ENCODE measurements at places on chromosomes 5 and 9.
A peak's percentile ranks its signal among the peaks of the same experiment; 100 is the strongest.

DNA sequence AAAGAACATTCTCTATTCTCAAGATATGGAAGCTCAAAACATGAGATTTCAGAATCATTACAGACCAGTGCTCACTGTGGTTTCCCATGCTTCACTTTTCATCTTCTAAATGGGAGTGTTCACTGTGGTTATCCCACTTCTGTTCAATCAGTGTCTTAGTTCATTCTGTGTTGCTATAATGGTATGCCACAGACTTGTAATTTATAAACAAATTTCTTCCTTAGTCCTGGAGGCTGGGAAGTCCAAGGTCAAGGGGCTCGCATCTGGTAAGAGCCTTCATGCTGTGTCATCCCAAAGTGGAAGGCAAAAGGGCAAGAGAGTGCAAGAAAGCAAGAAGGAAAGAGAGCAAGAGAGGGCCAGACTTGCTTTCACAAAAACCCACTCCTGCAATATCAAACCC is 146.3 kb downstream of the TTC39B start:
- DNase-seq = no peak

GRCh38 chr9:20835377-20836286 is 151.6 kb downstream of the FOCAD start:
- no peak for DNase-seq

- no peak for DNase-seq
Measured at GRCh38 chr5:139460455-139460854, 2.1 kb downstream of the ECSCR start.

- DNase-seq = no peak
Measured at GRCh38 chr5:163385271-163385670, 52.1 kb upstream of the CCNG1 start.

- DNase-seq = peak; percentile 35
Measured at GRCh38 chr9:105127863-105128220, 116.6 kb upstream of the SLC44A1 start.

GRCh38 chr5:50715001-50715400 is 48.6 kb downstream of the PARP8 start:
- no peak for DNase-seq

DNA sequence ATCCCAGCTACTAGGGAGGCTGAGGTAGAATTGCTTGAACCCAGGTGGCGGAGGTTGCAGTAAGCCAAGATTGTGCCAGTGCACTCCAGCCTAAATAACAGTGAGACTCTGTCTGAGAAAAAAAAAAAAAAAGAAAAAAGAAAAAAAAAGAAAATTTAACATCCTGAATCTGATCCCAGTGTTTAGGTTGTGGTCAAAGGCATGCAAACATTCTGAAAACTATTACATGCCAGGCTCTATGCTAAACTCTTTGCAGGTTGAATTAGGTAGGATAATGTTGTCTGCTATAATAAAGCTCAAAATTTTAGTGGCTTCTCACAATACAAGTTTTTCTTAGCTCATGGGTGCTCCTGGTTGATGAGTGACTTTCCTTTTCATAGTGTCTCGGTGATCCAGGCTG is 367.4 kb downstream of the PSAT1 start:
- no peak for DNase-seq

- DNase-seq = no peak
Measured at GRCh38 chr9:113164536-113165300, 13.9 kb downstream of the SLC31A2 start.

- no peak for DNase-seq
Measured at GRCh38 chr5:121053055-121053985, 589.2 kb downstream of the PRR16 start.

- DNase-seq = no peak
Measured at GRCh38 chr5:116908537-116908936, 333.9 kb upstream of the SEMA6A start.

DNA sequence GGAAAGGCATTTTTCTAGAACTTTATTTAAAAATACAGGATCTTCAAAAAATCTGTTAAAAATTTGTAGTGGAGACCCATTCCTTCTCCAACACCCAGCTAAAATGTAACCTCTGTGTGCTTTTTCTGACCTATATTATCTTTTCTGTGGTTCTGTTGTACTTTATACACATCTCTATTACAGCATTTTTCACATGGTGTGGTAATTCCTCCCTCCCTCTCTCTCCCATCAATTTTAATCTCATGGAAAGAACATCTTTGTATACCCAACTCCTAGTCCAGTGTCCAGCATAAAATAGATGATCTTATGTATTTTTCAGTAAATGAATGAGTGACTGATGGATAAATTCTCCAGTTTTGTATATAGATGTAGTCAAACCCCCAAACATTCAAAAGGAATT is 183.4 kb upstream of the KLF9 start:
- no peak for DNase-seq

DNA sequence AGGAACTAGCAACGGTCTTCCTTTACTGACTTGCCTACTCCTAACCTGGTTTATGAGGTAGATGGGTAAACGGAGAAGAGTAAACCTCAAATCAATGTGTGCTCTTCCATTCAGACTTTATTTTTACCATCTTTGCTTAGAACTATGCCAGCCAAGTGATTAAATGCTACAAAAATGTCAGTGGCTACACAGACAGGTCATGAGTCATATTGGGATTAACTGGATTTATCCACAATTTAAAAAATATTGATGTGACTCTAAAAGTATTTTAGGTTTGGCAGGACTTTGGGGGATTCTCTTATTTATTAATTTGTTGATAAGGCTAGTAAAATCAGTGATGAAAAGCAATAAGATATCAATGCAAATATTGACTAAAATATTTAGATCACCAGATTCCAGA is 275.0 kb downstream of the PLK2 start:
- no peak for DNase-seq

DNA sequence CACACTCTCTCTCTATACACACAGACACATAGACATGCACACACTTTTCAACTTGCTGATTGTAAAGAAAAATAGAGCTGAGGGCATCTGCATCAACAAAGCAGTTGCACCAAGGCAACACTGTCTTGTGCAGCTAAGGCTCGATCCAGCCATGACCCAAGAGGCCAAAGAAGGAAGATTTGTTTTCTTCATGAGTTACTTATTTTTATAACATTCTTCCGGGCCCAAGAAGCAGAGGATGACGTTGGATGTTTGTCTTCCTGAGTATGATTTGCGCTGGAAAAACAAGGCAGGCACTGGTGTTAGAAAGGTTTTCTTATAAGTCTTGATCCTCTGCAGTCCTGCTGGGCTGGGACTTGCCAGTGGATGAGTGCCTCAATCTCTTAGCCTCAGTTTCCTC is 344.1 kb downstream of the ADAMTS6 start:
- no peak for DNase-seq

DNA sequence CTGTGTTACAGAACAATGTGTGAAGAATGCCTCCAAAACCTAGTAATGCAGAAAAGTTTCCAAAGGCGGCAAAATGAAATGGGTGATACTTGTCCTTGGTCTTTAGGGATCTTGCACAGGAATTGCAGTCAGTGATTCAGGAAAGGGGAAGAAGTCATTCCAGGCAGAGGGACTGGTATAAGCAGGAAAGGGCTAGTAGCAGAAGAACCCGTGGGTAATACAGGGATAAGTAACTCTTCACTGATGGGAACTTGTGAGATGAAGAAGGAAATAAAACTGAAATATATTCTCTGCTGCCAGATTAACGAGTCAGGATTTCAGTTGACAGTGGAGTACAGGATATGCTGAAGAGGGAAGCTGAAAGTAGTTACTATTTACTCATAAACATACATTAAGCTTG is 1.2 kb downstream of the SRFBP1 start:
- DNase-seq = no peak

- no peak for DNase-seq
Measured at GRCh38 chr9:16100537-16101091, 547.8 kb downstream of the CCDC171 start.

DNA sequence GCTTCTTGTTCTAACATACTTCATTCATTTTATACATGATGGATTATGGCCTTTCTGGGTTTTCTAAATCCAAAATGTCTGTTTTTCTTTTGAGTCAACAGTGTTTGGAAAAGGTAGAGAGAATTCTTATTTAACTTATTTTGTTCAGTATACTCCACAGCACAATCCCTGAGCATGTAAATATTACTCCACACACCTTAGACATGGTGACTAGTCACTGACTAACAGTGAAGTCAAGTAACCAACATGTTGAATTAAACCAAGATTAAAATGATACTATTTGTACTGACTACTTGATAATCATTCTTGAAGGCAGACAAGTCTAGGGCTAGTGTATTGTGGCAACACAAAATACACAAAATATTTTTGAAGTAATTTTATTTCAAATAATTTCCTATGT is 55.0 kb downstream of the HAPLN1 start:
- no peak for DNase-seq

DNA sequence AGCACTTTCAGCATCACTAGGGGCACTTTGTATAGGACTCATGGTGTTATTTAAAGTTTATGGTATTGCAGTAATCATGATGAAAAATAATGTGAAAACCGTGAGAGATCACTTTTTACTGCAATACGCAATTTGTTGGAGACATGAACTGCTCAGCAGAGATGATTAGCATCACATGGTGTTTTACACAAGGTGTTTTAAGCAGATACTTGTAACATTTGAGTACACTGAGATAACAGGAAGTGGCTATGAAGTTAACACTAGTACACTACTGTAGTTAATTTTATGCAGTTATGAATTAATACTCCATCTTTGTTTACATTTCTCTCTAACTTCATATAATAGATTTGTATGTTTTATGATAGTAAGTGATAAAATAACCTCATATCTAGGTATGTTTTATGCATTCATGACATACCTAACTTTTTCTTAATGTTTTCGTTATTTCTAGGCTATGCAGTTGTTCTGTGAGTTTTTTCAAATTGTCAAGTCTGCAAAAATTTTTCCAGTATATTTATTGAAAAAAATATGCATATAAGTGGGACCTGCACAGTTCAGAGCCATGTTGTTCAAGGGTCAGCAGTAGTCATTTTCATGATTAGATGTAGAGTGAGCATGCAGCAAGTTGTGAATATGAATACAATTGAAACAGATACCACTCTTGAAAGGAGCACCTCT is 13.0 kb downstream of the SUB1 start:
- no peak for DNase-seq

GRCh38 chr9:92980085-92980745 is 32.9 kb downstream of the FGD3 start:
- DNase-seq = no peak

DNA sequence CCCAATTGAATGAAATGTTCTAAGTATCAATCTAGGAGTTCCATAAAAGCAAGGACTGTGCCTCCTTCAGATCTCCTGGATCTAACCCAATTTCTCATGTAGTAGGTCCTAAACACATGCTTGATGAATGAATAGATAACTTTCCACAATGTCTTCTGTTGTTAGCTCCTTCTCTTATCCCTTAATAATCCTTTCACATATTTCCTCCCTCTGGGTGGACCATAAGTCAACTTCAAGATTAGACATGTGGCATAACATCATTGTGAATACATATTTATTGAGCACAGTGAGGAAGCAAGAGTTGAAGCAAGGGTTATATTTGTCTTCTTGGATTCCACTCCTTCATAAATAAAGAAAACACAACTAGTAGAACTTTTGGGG is 108.6 kb upstream of the EGFLAM start:
- DNase-seq = no peak

- no peak for DNase-seq
Measured at GRCh38 chr9:86424251-86424891, 70.2 kb upstream of the TUT7 start.

DNA sequence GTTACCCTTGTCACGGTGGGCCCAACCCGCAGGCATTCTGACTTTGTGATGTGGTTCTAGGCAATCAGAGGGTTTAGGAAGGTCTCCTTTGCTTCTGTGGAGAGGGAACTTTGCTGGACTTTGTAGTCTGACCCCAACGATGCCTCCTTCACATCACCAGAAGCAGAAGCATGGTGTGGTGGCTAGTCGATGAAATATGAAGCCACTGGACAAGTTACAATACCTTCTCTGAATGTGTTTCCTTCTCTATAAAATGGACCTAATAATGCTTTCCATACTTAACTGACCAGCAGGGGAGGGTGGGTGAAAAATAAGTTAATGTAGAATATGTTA is 607 bp downstream of the SPEF2 start:
- DNase-seq = no peak

- no peak for DNase-seq
Measured at GRCh38 chr9:137967280-137967953, 89.8 kb downstream of the CACNA1B start.

DNA sequence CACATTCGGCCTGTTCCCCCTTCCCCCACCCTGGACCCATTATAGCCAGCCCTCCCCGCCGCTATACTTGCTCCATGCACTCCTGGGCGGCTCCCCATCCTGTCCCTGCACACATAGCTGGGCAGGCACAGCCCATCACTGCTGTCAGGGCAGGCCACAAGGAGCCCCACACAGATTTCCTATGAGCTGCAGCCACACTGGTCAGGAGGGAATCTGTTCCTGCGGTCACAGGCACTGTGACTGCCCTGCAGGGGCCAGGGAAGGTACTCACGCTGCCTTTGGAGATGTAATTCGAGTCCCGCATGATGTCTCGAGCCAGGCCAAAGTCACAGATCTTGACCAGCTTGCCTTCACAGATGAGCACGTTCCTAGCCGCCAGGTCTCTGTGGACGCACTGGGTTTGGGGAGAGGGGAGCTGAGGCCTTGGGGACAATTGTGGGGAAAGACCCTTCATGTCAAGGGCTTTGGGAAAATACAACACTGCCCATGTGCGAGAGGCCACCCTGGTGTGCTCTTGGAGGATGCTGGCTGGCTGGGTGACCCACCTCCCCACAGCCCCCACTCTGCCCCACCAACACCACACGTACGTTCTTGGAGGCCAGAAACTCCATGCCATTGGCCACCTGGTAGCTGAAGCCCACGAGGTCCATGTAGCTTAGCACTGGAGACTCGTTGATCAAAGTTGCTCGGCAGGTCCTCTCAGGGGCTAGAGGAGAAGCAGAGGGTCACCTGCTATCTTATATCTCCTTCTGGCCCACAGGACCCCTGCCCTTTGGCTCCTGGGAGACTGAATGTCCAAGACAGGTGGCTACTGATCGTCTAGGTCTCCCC is 34.5 kb upstream of the CSF1R start:
- no peak for DNase-seq

GRCh38 chr5:2251751-2252150 is 369.0 kb upstream of the IRX4 start:
- DNase-seq = no peak

- DNase-seq = no peak
Measured at GRCh38 chr9:69671311-69671878, 776 bp downstream of the APBA1 start.

- no peak for DNase-seq
Measured at GRCh38 chr9:72932619-72933018, 20.2 kb downstream of the ALDH1A1 start.

DNA sequence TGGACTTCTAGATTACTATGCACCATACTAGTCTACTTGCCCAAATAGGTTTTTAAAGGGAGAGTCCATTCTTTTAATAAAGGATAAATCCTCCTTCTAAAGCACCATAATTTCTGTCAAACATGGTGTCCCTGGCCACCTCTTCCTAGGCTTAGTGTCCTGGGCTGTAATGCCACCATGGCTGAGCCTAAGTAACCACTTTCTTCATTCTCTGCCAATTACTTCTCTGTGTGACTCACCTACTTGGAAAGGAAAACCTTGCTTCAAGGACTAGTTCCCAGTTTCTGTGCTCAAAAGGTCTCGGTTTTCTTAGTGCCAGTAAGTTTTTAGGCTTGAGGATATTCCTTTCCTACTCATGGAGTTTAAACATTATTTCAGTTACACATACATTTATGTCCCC is 273.4 kb downstream of the DENND1A start:
- no peak for DNase-seq

- no peak for DNase-seq
Measured at GRCh38 chr9:95224376-95225019, 93.0 kb downstream of the FANCC start.

- DNase-seq = no peak
Measured at GRCh38 chr9:20391208-20391607, 231.1 kb downstream of the MLLT3 start.

- DNase-seq = peak; percentile 21
Measured at GRCh38 chr9:132994410-132995120, 16.1 kb downstream of the GFI1B start.

Measured in stimulated activated CD4-positive, alpha-beta T cell treated with anti-CD3 and anti-CD28 coated beads, Interleukin-15, amount 100 ng/mL, for 24 hours (primary cell).